ENCODE measurements at places on chromosomes 4 and X.

DNA sequence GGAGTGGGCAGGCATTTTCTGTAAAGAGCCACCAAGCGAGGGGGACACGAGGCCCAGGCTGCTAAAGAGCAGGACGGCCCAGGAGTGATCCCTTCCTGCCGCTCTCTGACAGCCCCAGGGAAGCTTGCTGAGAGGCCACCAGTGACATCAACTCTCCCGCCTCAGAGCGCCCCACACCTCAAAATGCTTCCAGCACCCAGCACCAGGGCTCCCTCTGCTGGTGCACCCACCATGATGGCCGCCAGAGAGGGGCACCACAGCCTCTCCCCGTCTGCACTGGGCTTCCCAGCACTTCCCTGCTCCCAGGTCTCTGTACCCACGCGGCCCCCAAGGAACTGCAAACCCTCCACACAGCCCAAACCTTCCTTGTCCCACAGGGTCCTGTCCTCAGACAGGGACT, 40.4 kb downstream of the GAK start:
- no peak for DNase-seq

GRCh38 chr4:77220828-77221613, 64.0 kb downstream of the CCNG2 start:
- DNase-seq = no peak

DNA sequence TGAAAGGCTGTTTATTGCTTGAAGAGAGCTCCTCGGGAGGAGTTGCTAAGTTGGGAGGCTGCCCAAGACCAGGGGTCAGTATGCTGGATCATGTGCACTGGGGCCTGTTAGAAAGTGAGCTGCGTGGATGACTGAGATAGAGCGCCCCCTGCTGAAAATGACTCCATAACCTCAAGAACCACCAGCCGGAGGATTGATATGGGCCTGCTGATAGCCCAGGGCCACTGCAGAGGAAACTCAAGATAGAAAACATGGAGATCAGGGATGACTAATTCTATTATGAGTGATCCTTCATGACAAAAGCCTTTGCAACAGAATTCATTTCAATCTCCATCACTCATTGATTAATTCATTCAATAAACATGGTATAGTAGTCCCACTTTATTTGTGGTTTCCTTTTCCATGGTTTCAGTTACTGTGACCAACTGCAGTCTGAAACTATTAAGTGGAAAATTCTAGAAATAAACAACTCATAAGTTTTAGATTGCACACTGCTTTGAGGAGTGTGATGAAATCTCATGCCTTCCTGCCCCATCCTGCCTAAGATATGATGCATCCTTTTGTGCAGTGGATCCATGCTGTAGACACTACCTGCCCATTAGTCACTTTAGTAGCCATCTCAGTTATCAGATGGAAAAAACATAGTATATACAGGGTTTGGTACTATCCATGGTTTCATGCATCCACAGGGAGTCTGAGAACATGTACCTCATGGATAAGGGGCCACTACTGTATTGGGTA, 126.7 kb upstream of the MBNL3 start:
- no peak for DNase-seq

GRCh38 chr4:7389719-7390118, 45.0 kb downstream of the PSAPL1 start:
- DNase-seq = no peak

DNA sequence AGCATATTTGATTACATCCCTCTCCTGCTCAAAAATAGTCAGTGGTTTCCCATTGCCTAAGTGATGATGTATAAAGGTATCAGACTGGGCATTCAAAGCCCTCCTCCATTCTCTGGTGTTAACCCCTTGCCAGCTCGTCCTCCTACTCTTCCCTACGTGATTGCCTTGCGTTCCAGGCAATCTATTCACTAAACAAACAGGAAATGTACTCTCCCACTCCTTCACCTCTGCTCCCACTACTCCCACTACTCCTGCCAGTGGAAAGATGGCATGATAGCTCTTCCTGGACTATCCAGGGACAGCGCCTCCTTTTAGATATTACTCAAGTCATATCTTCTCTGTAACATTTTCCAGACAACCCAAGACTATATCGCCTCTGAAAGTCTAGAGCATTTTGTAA, 5.8 kb downstream of the DGAT2L6 start:
- DNase-seq = no peak

GRCh38 chrX:150574559-150575418, 6.4 kb downstream of the MTM1 start:
- DNase-seq = no peak

GRCh38 chrX:118350706-118351105, 4.8 kb downstream of the WDR44 start:
- DNase-seq = no peak

DNA sequence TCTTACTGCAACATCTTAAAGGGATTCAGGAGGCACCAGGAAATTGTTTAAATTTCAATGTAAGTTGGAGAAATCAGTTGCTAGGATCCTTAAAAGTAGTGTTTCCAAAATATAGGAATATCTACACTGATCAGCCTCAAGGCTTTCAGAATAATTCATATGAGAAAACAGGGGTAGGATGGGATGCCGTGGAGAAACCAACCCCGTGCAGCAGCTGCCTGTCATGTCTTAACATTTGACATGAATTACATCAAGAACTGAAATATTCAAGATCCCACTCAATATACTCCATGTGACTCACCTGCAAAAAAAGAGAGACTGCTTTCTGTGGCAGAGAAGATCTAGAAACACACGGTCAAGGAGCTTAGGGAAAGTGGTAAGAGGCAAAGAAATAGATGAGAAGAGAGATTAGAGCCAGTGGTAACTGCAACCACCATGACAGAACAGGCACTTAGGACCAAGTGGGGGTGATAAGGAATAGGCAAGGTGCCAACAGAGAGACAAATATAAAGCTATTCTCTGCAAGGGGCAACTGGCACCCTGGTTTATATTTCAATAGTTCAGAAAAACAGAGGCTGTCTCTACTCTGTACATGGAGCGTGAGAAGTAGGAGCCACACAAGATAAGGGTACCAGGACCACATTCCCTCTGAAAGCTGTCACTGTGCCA, 64.0 kb downstream of the SLC39A8 start:
- DNase-seq = no peak

GRCh38 chr4:6720202-6720699, 4.3 kb downstream of the BLOC1S4 start:
- peak; percentile 78 for DNase-seq

GRCh38 chrX:120264341-120264740, 13.7 kb downstream of the ZBTB33 start:
- no peak for DNase-seq

GRCh38 chrX:96692454-96692853, 7.8 kb downstream of the DIAPH2 start:
- DNase-seq = no peak

- DNase-seq = no peak
Observed at GRCh38 chr4:1379351-1379781, 26.9 kb downstream of the NKX1-1 start.

DNA sequence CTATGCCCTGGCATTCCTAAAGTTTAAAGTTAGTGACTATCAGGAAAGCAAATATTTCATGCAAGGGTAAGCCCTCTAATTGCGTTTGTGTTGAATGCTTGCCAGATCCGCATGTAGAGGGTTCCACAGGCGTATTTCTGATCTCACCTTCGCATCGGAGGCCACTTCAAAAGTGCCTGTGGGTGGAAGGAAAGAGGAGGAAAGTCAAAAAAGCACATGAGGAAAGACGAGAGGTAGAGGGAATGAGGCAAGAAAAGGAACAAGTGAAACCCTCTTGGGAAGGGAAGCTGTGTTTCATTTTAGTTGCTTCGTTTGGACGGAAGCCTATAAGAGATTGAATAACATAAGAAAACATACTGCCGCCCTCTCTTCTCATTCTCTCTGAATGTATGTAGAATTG, 628.8 kb downstream of the SPRY1 start:
- DNase-seq = no peak

GRCh38 chr4:67886281-67886680, 2.5 kb upstream of the TMPRSS11D start:
- no peak for DNase-seq

All from NK-92 treated with Interleukin-12 subunit alpha and Interleukin-12 subunit beta, amount 100 ng/mL, for 24 hours (cell line).